ENCODE measurements at places on chromosomes 2 and 18.

DNA sequence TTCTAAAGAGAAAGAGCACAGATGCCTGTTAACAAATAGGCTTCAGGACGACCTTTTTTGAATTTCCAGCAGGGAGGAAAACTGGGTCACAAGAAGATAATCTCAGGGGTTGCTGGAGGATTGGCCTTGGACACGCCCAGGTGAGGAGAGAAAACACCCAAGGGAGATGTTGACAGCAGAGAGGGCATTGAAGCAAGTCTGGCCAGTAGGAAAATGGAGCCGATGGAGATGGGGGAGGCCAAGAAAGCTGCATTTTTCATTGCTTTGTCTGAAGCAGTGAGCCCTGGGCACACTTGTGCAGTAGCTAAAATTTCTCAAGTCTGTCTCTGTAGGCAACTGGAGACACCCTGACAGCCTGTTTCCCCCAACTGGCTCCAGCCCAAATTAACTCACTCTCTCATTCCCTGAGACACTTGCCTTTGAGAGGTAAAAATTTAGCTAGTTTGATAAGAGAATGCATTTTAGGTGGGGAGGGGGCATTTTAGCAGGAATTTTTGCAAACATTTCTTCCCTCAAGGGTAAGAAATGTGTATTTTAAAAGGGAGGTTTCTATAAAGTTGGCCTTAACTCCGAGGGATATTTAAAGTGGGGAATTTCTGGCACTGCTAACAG, 165.5 kb downstream of the TGIF1 start:
- no peak for ATAC-seq

DNA sequence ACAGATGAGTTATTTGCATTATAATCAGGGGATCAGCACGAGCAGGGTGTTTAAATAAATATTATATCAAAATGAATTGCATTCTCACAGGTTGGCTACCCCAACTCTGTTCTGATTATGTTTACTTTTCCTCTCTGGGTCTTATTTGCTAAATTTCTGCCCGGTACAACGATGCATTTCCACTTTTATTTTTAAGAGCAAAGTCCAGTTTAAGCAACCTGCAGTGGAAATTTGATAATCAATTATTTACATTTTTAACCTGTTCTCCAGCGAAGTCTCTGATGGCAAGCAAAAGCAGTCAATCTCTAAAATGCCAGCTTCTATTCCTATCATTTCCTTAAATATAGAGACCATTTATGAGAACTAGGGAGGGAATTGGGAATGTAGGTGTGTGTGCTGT, 966.6 kb upstream of the SOX11 start:
- no peak for ATAC-seq

GRCh38 chr2:54859997-54860701, 136.7 kb downstream of the EML6 start:
- peak; percentile 36 for ATAC-seq

- no peak for ATAC-seq
Measured at GRCh38 chr18:51503351-51503750, 305.9 kb upstream of the MEX3C start.

- ATAC-seq, result no peak
Measured at GRCh38 chr2:16625201-16625729, 40.4 kb downstream of the CYRIA start.

DNA sequence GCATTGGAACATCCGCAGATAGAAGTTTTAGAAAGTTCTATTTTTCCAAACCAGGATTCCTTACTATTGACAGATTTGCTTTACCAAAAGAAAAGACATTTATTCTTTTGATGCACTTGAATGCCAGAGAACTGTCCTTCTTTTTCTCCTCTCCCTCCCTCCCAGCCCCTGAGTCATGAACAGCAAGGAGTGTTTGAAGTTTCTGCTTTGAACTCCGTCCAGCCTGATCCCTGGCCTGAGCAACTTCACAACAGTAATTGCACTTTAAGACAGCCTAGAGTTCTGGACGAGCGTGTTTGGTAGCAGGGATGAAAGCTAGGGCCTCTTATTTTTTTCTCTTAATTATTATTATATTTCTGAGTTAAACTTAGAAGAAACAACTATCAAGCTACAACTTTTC, 33.6 kb downstream of the APCDD1 start:
- ATAC-seq, result peak; percentile 42

DNA sequence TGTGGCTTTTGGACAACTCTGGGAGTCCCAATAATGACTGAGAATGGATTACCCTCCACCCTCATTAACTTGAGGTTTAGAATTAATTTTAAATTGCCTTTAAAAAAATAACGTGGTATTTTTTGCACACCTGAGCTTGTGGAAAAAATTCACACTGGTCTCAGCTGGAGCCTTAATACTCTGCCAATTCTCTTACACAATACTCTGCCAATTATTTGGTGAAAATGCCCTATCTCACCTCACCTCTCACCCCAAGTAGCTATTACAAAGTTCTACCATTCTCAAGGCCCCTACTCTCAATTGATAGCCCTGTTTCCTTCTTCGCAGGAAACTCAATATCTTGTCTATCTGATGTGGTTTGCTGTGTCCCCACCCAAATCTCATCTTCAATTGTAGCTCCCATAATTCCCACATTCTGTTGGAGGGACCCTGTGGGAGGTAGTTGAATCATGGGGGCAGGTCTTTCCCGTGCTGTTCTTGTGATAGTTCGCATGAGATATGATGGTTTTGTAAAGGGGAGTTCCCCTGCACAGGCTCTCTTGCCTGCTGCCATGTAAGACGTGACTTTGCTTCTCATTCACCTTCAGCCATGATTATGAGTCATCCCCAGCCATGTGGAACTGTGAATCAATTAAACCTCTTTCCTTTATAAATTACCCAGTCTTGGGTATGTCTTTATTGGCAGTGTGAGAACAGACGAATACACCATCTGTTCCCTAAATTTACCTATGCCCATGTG, 27.4 kb upstream of the C2orf69 start:
- ATAC-seq, result no peak

DNA sequence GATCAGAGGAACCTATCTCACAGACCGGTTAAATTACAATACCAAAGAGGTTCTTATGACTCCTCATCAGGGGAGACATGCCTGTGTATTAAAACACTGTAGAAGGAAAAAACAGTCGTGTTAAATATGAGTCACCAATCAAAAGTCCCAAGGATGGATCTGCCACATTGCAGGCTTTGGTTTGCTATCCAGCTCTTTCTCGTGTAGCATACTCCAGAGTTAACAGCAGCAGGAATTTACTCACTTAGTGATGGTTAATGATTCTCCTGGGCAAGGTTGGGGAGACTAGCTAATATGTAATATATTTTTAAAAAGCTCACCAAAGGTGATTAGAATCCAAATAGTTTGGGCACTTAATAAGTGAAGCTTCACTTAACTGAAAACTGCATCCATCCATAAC, 109.7 kb downstream of the MBD5 start:
- no peak for ATAC-seq

DNA sequence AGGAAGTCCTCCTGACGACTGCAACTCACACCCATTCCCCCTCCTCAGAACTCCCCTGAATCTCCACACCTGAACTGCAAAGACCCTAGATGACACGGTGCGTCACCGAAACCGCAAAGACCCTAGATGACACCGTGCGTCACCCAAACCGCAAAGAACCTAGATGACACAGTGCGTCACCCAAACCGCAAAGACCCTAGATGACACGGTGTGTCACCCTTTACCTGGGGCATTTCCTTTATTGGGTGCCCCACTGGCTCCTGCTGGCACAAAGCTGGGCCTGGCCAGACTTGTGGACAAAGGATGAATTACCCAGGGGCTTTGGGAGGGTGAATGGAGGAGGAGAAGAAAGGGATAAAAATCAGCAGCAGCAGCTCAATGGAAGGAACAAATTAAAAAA, 123.8 kb downstream of the CELF4 start:
- no peak for ATAC-seq

DNA sequence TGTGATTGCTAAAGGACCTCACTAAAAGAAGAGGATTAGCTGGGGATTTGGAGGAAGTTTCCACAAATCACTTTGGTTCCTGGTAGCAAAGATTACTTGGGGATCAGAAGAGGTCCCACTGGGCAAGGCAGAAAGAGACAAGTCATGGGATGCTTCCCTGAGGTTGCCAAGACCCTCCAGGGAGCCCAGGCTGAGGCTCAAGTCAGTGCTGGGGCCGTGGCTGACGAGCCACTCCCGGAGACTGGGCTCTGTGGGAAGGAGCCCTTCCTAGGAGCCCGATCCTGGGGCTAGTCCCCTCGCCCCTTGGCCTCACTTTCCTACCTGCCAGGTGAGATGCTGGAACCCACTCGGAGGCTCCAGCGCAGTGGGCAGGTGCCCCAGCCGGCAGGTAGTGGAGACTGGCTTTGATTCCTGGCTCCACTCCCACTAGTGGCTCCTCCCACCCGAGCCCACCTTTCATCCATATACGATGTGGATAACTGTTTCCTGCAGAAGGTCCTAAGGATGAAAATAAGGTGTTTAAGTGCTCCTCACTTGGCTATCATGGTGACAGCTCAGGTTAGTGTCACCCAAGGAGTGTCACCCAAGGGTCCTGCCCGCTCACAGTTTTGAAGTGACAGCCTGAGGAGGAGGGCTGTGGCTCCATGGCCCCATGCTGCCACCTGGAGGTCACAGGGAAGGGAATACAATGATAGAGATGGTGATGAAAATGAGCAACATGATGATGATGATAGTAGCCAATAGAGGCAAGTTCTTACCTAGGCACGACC, 100.5 kb downstream of the CAPN13 start:
- ATAC-seq, result peak; percentile 59

DNA sequence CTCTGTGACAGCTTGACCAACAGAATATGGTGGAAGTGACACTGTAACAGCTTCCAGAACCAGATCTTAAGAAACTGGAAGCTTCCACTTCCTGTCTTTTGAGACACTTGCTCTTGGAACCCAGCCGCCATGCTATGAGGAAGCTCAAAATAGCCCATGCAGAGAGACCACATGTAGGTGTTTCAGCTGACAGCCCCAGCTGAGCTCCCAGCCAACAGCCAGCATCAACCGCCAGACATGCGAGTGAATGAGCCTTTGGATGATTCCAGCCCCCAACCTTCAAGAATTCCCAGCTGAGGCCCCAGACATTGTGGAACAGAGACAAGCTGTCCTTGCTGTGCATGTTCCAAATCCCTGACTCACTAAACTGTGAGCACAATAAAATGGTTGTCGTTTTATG, 27.9 kb downstream of the ACVR1 start:
- ATAC-seq, result no peak

- ATAC-seq, result no peak
Measured at GRCh38 chr18:48142353-48142752, 211.9 kb upstream of the SMAD2 start.
